ENCODE measurements at places on chromosomes 7 and 10.

GRCh38 chr7:35004531-35005095 is 32.7 kb downstream of the DPY19L1 start:
- DNase-seq: no peak

DNA sequence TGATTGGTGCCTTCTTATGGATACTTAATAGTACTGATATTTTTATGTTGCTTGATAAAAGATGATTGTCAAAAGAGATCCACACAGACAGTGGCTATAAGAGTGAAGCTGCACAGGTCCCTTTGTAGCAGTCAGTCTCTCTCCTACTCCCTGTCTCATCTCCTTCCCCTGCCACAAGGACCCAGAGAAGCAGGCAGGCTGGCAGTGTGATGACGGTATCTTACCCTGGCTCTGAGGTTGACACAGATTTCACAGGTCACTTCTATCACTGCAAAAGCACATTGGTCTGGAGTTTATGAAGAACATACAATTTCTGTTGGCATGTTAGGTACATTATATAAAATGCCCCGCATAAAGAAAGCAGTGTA is 64.4 kb upstream of the AHR start:
- peak; percentile 35 for DNase-seq

GRCh38 chr7:116529250-116529649 is 4.4 kb downstream of the CAV1 start:
- DNase-seq: no peak

DNA sequence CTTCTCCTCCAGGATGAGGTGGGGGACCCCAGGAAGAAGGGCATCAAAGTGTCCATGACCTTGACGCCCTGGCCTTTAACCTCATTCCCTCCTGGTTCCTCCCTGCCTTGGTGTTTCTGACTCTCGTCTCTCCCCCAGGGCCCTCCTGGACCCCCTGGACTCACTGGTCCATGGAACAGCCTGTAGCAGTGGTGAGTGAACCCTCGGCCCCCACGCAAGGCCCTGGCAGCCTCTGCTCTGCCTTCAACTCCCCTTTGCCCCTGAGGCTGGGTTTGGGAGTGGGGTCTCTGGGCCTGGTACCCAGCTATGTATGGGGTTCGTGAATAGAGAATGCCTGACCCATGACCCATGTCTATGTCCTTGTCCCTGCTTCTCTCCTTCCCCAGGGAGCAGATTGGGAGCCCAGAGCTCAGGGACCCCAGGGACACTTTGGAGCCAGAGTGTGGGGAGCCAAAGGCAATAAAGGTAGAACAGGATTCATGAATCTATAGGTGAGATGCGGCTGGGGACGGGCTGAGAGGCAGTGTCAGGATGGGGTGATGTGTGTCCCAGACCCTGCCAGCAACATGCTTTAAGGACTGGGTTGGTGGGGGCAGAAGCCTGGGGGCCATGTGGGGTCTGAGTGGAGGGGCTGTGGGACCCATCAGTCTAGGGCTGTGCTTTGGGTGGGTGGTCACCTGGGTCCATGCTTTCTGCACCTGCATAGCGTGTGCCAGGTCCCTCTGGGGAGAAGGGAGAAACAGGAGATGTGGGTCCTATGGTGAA is 18.4 kb upstream of the VOPP1 start:
- no peak for DNase-seq

GRCh38 chr7:45104844-45105587 is 6.5 kb downstream of the TBRG4 start:
- DNase-seq: no peak

GRCh38 chr10:77074104-77074624 is 563.4 kb downstream of the KCNMA1 start:
- no peak for DNase-seq

GRCh38 chr7:46681865-46682503 is 760.9 kb upstream of the IGFBP3 start:
- no peak for DNase-seq

Measured in activated CD4-positive, alpha-beta T cell treated with anti-CD3 and anti-CD28 coated beads, Interleukin-2, amount 50 U/mL, for 48 hours (primary cell).